ENCODE measurements at places on chromosomes 4 and X.

DNA sequence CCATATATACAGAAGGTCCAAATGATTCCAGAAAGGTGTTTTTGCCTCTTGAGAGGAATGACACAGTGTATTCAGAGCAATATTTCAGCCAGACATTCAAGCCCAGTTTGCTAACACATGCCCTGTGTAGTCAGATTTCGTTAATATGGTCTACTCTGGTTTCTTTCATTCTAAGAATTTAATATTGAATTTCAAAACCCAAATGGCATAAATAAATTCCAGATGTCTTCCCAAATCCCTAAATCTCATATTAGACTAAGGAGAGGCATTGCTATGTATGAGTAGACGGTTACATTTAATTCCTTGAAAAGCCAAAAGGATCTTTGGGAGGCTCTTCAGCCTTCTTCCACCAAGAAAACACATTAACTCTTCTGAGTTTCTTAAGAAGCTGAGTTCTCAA is 66.3 kb upstream of the C1QTNF7 start:
- DNase-seq, result peak; percentile 98

- DNase-seq, result no peak
Observed at GRCh38 chr4:121824171-121824527, 466 bp upstream of the CCNA2 start.

GRCh38 chr4:144411119-144411518 is 234.8 kb upstream of the HHIP start:
- DNase-seq, result no peak

GRCh38 chr4:153005899-153006381 is 69.8 kb downstream of the FHDC1 start:
- peak; percentile 34 for DNase-seq

DNA sequence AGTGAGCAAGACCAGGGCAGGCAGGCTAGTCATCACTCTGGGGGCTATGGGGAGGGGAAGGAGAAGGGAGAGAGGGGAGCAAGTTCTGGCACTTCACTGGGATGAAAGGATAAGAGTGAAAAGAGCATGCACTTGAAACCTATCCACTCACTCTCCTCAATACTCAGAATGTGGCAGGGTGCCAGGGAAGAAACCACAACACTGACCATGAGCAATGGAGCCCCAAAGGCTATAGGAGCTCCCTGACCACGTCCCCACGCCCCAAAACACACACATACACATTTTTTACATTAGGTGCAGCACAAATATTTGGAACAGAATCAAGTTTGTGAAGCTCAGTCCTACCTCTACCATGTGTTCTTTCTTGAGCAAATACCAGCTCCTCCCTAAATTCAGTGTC is 132.2 kb downstream of the IDS start:
- DNase-seq, result no peak

- no peak for DNase-seq
Observed at GRCh38 chr4:158513256-158513655, 8.4 kb upstream of the RXFP1 start.

DNA sequence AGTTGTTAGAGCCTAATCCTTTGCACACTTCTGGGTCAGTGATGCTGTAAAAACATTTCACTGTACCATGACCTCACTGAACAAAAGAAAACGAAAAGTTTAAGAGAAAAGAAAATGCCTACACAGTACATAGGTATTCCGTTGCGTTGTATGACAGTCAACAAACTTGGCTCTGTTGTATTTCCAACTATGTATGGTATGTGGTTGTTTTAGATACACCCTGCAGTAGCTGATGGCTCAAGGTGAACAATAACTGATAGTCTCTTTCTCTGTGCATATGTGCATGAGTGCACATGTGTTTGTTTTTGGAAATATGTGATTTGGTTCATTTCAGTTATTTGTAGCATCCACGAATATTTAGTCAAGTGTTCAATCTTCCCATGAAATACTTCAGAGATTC is 176.0 kb downstream of the BMPR1B start:
- DNase-seq, result no peak

GRCh38 chr4:26076000-26076587 is 162.1 kb downstream of the SMIM20 start:
- DNase-seq, result peak; percentile 42

DNA sequence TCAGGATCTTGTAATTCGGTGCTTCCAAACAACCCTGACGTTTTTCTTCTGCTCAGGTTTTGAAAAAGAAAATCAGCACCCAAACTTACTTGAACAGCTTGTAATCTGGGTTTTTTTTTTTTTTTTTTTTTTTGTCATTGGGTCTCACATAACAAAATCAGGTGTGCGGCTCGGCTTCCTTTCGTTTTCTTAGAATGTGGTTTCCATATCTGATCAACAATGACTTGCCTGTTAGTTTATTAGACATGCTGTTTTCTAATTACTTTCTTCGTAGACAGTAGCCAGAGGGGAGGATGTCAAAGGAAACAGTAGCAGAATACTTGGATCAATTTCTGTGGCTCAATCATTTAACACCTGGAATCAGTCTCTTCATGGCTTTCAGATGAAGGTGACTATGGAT is 890 bp upstream of the FREM3 start:
- DNase-seq, result no peak

Measured in umbilical cord (tissue), 2 donors.